ENCODE measurements at places on chromosomes 7 and 10.

GRCh38 chr10:36266923-36267322 is 624.8 kb upstream of the FZD8 start:
- DNase-seq = no peak

DNA sequence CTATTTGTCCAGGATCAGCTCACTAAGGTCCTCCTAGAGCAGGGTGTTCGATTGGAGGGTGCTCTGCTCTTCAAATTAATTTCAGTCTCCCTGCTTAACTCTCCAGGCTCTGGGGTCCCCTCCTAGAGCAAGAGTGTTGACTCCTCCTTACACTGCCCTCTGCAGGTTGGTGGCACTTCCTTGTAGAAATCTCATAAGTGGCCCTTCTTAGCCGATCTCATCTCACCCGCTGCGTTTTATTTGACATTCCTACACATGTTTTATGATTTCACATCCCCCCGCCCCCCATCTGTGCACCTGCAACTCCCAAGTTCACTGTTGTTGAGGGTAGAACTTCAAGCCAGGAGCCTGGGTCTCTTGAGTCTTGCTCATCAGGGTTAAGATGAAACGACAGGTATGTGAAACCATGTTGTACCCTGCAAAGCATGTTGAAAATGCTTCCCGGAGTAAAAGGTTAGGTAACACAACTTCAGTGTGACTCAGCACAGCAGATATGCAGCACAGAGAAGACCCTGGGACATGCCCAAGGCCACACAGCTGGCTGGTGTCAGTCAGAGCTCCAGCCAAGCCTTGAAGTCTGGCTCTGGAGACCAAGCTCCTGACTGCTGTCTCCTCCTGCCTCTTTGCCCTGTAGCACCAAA is 171.2 kb downstream of the PRKAG2 start:
- no peak for DNase-seq

GRCh38 chr7:117836-118614 is 74.3 kb upstream of the FAM20C start:
- no peak for DNase-seq

DNA sequence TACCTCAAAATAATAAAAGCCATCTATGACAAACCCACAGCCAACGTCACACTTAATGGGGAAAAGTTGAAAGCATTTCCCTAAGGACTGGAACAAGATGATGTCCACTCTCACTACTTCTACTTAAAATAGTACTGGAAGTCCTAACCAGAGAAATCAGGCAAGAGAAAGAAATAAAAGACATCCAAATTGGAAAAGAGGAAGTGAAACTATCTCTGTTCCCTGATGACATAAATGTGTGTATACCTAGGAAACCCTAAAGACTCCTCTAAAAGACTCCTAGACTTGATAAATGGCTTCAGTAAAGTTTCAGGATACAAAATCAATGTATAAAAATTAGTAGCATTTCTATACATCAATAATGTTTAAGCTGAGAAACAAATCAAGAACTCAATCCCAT is 314.1 kb downstream of the WDR37 start:
- DNase-seq = no peak

DNA sequence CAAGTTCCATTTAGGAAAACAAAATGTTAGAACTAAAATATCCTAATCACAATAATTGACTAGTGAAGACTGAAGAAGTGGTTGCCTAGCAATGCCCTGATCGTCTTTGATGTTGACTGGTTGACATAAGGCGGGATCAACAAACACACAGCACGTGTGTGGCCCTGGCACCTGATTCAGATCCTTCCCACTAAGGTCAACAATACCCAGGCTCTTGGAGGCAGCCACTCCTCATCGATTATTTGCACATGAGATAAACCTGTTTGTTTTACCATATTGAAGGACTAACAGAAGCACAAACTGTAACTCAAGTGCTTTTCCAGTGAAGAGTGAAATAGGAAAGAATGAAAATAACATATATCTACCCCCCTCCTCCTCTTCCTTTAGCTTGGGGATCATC is 15.6 kb downstream of the FANK1 start:
- no peak for DNase-seq

DNA sequence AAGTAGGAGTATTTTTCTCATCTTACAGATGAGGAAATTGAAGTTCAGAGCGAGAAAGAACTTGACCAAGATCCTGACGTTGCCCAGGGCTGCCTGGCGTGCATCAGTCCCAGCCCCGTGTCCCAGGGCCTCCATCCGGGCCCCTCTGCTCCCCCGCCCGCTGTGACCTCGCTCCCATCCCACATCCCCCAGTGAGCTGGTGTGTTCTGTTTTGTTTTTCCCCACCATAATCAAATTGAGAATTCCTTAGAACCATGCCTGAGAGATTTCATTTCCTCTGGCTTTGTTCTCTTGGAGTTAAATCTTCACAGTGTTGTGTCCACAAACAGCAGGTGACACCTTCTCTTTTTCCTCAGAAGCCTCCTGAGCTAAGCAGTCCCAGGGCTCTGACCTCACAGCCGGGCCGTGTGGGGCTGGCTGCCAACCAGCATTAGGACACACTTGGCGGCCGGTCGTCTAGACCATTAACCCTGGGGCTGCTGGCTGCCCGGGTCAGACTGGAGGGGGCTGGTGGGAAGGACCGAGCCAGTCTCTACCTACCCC is 44.3 kb downstream of the PFKP start:
- DNase-seq = no peak

Measured in activated effector memory CD4-positive, alpha-beta T cell treated with Interleukin-2 at 50 U/mL for 16 hours (primary cell).